Osteoblast (primary cell): ENCODE measurements at places on chromosomes 7 and 10. TPM values are rescaled to one million over a fixed set of nuclear protein-coding genes. Genes with fewer than 3 reads are reported as not detected.

GRCh38 chr7:80124526-80125264 is 9.9 kb upstream of the GNAI1 start:
- H3K27me3 ChIP-seq = peaks cover 9% of the 10 kb centered on the region
- no peak overlapping the region for H3K27ac ChIP-seq
- no peaks in the 10 kb centered on the region for H3K4me1 ChIP-seq

Gene DYNC1I1
- total RNA-seq = 2.2 and 2.9 TPM in 2 replicates

Gene FAM131B
- 1.2 and 1.4 TPM in 2 replicates for total RNA-seq

GRCh38 chr10:79407423-79407796 is 38.0 kb downstream of the ZCCHC24 start:
- DNase-seq = peak; percentile 9
- peaks cover 41% of the 10 kb centered on the region for H3K4me1 ChIP-seq
- H3K27ac ChIP-seq = no peak overlapping the region

DNA sequence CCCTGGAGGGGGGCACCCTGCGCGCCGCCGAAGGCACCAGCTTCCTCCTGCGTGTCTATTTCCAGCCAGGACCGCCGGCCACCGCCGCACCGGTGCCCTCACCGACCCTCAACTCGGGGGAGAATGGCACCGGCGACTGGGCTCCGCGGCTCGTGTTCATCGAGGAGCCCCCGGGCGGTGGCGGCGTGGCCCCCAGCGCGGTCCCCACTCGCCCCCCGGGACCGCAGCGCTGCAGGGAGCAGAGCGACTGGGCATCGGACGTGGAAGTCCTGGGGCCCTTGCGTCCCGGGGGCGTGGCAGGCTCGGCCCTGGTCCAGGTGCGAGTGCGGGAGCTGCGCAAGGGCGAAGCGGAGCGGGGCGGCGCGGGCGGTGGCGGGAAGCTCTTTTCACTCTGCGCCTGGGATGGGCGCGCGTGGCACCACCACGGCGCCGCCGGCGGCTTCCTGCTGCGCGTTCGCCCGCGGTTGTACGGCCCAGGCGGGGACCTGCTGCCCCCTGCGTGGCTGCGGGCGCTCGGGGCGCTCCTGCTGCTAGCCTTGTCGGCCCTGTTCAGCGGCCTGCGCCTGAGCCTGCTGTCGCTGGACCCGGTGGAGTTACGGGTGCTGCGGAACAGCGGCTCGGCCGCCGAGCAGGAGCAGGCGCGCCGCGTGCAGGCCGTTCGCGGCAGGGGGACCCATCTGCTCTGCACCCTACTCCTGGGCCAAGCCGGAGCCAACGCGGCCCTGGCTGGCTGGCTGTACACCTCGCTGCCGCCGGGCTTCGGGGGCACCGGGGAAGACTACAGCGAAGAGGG is 594 bp downstream of the CNNM1 start:
- H3K27me3 ChIP-seq = peaks cover 34% of the 10 kb centered on the region
- H3K27ac ChIP-seq = no peak overlapping the region
- H3K4me1 ChIP-seq = no peaks in the 10 kb centered on the region
- DNase-seq = no peak
- no peaks in the 10 kb centered on the region for H3K36me3 ChIP-seq
- H3K4me3 ChIP-seq = peak overlapping the region; percentile 49

GRCh38 chr7:18494821-18495408 is 634 bp upstream of the HDAC9 start:
- H3K4me1 ChIP-seq = peaks cover 18% of the 10 kb centered on the region
- H3K27me3 ChIP-seq = no peaks in the 10 kb centered on the region
- peak; percentile 46 for DNase-seq
- peak overlapping the region; percentile 72 for H3K4me3 ChIP-seq

GRCh38 chr7:78218051-78218450 is 419.5 kb downstream of the PHTF2 start:
- no peak overlapping the region for H3K27ac ChIP-seq
- no peak for DNase-seq
- H3K36me3 ChIP-seq = no peaks in the 10 kb centered on the region

DNA sequence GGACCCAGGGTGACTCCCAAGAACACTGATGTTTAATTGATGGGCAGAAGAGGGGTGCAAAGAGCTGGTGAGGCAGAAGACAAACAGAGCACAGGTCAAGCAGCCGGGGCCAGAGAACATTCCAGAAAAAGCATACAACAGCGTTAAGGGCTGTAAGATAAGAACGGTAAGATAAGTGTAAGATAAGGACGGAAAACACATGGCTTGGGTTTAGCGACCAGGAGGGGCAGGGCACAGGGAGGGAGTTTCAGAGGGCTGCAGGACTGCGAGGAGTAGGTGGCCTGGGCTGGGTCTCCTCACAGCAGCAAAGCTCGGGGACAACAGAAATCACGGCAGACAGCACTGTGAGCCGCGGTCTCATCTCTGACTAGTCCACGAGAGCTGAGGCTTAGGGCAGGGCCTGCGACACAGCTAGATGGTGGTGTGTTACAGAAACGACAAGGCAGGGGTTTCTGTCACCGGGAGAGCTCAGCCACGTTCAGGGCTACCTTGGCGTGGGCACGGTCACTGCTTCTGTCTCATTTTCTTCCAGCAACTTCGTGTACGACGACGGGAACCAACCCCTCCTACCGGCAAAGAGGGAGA is 24.6 kb downstream of the BRI3 start:
- H3K27ac ChIP-seq = no peak overlapping the region
- H3K36me3 ChIP-seq = peaks cover 17% of the 10 kb centered on the region
- peak; percentile 29 for DNase-seq
- no peak overlapping the region for H3K4me3 ChIP-seq
- no peaks in the 10 kb centered on the region for H3K4me1 ChIP-seq

GRCh38 chr10:52029628-52030027 is 284.5 kb upstream of the DKK1 start:
- no peaks in the 10 kb centered on the region for H3K36me3 ChIP-seq
- no peaks in the 10 kb centered on the region for H3K4me1 ChIP-seq
- peak; percentile 5 for DNase-seq
- no peak overlapping the region for H3K27ac ChIP-seq
- no peak overlapping the region for H3K4me3 ChIP-seq

Gene EIF3B
- total RNA-seq = 151 and 176 TPM in 2 replicates

- no peaks in the 10 kb centered on the region for H3K36me3 ChIP-seq
- DNase-seq = no peak
- H3K27ac ChIP-seq = no peak overlapping the region
Observed at GRCh38 chr10:121990015-121990677, 1.2 kb downstream of the TACC2 start.

Gene SRGN
- 344 and 474 TPM in 2 replicates for total RNA-seq

Gene NPC1L1
- total RNA-seq = not detected in 2 replicates

DNA sequence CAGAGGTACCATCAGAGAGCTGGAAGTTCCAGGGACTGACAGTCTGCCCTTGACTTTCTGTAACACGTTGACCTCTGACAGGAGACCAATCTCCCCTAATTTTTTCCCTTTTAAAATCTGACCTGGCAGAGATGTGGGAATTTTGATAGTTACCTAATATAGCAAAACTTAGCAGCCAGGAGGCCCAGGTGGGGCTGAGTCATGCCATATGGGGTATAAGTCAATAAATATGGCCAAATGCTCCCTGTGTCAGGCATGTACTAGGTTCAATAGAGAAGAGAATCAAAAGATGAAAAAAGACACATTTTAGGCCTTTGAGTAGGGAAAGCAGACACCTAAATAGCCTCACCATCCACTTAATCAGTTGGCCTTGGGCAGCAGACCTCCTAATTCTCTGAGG is 6.1 kb upstream of the GRK5 start:
- no peak overlapping the region for H3K27ac ChIP-seq
- H3K4me3 ChIP-seq = no peak overlapping the region
- H3K4me1 ChIP-seq = peaks cover 18% of the 10 kb centered on the region
- H3K36me3 ChIP-seq = no peaks in the 10 kb centered on the region
- H3K27me3 ChIP-seq = peaks cover 5% of the 10 kb centered on the region
- no peak for DNase-seq

- no peaks in the 10 kb centered on the region for H3K27me3 ChIP-seq
- DNase-seq = no peak
- no peaks in the 10 kb centered on the region for H3K36me3 ChIP-seq
- H3K27ac ChIP-seq = no peak overlapping the region
- no peak overlapping the region for H3K4me3 ChIP-seq
Observed at GRCh38 chr10:120997756-120998155, 146.6 kb downstream of the WDR11 start.

DNA sequence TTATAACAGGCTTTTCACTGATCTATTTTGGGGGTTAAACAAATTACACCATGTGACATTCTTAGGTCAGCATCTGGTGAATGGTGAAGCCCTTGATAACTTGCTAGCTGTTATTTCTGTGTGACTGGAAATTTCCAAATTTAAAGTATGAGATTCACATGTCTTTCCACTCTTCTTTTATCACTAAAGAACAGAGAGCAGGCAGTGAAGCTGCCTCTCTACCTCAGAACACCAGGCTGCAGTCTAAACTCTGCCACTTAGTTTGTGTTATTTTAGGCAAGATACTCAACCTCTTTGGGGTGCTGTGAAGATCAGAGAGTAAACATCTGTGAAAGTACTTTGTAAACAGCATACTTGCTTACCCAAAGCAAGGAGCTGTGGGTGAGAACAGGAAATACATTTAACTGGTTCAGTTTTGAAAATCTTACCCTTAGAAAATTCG is 15.5 kb upstream of the SP4 start:
- no peaks in the 10 kb centered on the region for H3K27me3 ChIP-seq
- no peak overlapping the region for H3K4me3 ChIP-seq
- no peak for DNase-seq

GRCh38 chr7:34011017-34011695 is 105.8 kb downstream of the BMPER start:
- H3K4me1 ChIP-seq = peaks cover 36% of the 10 kb centered on the region
- no peak for DNase-seq
- H3K27me3 ChIP-seq = no peaks in the 10 kb centered on the region
- H3K27ac ChIP-seq = peak overlapping the region; percentile 45
- H3K36me3 ChIP-seq = no peaks in the 10 kb centered on the region
- no peak overlapping the region for H3K4me3 ChIP-seq

- no peaks in the 10 kb centered on the region for H3K36me3 ChIP-seq
- H3K27me3 ChIP-seq = no peaks in the 10 kb centered on the region
- H3K4me1 ChIP-seq = no peaks in the 10 kb centered on the region
Observed at GRCh38 chr10:10677479-10677878, 340.2 kb upstream of the CELF2 start.

DNA sequence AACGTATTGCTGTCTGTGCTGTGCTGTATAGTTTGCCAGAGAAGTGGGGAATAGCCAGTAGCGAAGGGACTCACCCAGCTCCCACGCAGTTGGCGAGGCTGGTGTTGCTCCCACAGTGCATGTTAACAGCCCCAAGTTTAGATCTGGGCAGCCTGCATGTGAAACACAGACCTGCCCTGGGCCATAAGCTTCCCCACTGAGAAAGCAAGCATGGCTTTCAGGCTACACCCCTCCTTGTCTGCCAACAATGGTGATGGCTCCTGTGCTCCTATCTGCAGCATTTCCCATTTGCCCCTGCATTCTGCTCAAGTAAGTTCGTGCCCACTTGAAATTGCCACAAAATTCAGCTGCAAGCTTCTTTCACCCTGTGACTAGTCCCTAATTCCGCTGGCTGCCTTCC is 57.5 kb downstream of the IPMK start:
- H3K4me3 ChIP-seq = no peak overlapping the region
- DNase-seq = no peak
- H3K27ac ChIP-seq = no peak overlapping the region
- H3K36me3 ChIP-seq = no peaks in the 10 kb centered on the region
- no peaks in the 10 kb centered on the region for H3K27me3 ChIP-seq

DNA sequence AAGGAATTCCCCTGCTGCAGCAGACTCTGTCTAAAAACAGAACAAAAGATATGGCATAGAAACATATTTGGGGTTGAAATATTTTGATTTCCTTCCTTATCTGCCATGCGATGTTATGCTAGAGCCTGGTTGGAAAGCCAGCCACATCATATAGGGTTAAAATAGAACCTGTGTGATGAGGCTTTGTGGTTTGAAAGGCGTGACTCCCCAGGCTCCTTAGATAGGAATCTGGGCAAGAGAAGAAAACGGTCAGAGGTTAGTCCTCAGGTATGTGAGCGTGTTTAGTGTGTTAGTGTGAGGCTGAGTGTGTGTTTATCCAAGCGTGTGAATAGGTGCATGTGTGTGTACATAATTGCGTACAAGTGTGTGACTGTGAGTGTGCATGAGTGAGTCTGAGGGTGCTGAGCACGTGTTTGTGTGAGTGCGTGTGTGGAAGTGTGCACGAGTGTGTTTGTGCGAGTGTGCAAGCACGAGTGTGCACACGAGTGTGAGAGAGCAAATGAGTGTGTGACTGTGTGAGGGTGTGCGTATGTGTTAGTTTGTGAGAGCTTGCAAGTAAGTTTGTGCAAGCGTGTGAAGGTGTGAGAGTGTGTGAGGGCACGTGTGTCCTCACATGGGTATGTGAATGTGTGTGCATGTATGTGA is 79.9 kb downstream of the COL26A1 start:
- H3K36me3 ChIP-seq = no peaks in the 10 kb centered on the region
- H3K4me1 ChIP-seq = no peaks in the 10 kb centered on the region
- H3K4me3 ChIP-seq = no peak overlapping the region
- H3K27me3 ChIP-seq = peaks cover 4% of the 10 kb centered on the region
- DNase-seq = no peak

Gene SPOCK2
- 0.36 and 0.59 TPM in 2 replicates for total RNA-seq

DNA sequence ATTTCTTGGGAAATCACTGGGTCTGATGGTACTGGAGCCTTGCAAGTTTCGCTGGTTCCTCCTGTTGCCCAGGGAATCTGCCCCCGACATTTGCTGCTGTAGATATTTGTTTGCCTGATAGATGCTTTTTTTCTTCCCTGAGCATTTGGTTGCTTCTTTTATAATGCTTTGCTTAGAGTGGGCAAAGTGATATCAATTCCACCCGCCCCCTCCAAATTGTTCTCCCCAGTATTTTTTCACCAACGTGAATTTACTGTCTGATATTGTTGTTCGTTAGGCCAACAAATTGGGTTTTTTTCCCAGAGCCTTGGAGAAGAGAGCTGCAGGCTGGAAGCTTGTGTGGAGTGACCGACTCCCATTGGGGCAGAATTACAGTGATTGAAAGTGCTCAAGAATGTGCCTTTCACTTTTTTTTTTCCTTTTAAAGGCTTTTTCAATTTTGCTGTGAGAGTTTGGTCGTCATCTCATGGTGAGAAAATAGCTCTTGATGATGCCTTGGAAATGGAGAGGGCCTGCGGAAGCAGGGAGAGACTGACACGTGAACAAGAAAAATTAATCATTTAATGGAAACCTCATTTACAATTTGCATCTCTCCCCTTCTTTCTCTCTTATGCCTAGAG is 2.5 kb downstream of the GRK5 start:
- no peaks in the 10 kb centered on the region for H3K27me3 ChIP-seq
- H3K4me3 ChIP-seq = peak overlapping the region; percentile 84
- no peaks in the 10 kb centered on the region for H3K36me3 ChIP-seq
- peaks cover 40% of the 10 kb centered on the region for H3K4me1 ChIP-seq
- no peak for DNase-seq
- peak overlapping the region; percentile 52 for H3K27ac ChIP-seq

- peaks cover 43% of the 10 kb centered on the region for H3K36me3 ChIP-seq
- no peak overlapping the region for H3K4me3 ChIP-seq
- DNase-seq = no peak
- H3K27ac ChIP-seq = no peak overlapping the region
- no peaks in the 10 kb centered on the region for H3K27me3 ChIP-seq
- peaks cover 6% of the 10 kb centered on the region for H3K4me1 ChIP-seq
Observed at GRCh38 chr10:63155388-63156020, 22.4 kb downstream of the NRBF2 start.

DNA sequence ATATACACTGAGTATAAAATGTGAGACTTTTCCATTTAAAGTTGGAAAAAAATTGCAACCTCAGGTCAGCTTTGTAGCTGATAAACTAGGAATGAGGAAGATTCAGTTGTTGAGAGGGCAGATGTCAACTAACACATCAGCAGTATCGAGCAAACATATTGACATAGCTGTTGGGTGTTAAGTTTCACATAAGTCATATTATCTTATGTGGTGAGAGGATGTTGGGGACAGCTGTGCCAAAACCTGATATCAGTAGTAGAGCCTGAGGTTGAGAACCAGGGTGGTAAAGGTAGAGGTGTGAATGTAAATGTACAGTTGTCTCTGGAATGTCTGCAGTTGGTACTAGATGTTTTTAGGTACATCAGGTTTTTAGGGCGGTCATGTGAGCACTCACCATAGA is 5.0 kb downstream of the ZRANB1 start:
- DNase-seq = no peak
- no peak overlapping the region for H3K27ac ChIP-seq
- H3K4me3 ChIP-seq = no peak overlapping the region
